ENCODE measurements at places on chromosomes 6 and 20.

- peak; percentile 47 for DNase-seq
These were observed 91.8 kb downstream of the CAP2 start for GRCh38 chr6:17485181-17485580.

- DNase-seq, result no peak
These were observed 8.7 kb upstream of the GMEB2 start for GRCh38 chr20:63635431-63636141.

- no peak for DNase-seq
These were observed 16.4 kb upstream of the CFAP206 start for GRCh38 chr6:87391334-87391733.

GRCh38 chr6:133198725-133199124, 42.4 kb upstream of the EYA4 start:
- no peak for DNase-seq

DNA sequence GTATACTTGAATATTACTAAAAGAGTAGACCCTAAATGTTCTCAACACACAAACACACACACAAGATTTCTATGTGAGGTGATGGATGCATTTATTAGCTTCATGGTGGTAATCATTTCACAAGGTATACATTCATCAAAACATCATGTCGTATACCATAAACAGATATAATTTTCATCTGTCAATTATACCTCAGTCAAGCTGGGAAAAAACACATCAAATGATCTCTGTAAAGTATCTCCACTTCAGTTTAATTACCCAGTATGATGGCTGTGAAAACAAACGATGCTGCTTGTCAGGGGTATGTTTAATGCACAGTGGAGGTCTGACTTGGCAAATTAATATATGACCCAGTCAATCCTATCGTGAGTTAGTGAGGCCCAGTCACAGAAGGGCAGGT, 157.2 kb downstream of the MTFR2 start:
- DNase-seq, result no peak

GRCh38 chr6:77786935-77787629, 134.2 kb downstream of the MEI4 start:
- DNase-seq, result no peak
